ENCODE measurements at places on chromosomes 6 and 20.

GRCh38 chr6:131981624-131981978, 30.4 kb upstream of the CCN2 start:
- no peak for ATAC-seq

DNA sequence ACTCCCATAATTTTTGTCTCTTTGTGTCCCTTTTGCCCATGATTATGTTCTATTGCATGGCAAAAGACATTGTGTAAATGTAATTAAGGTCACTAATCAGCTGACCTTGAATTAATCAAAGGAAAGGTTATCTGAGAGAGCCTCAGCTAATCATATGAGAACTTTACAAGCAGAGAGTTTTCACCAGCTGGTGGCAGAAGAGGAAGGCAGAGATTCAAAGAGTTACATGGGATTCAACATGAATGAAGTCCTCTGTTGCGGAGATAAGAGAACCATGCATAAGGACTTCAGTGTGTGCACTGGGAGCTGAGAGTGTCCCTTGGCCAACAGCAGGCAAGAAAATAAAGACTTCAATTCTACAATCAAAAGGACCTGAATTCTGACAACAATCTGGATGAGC, 494.1 kb upstream of the ARID1B start:
- ATAC-seq = no peak

GRCh38 chr6:79335133-79335674, 100.7 kb upstream of the HMGN3 start:
- ATAC-seq = peak; percentile 77

- no peak for ATAC-seq
These were observed 3.3 kb downstream of the PLCB4 start for GRCh38 chr20:9071976-9072726.

DNA sequence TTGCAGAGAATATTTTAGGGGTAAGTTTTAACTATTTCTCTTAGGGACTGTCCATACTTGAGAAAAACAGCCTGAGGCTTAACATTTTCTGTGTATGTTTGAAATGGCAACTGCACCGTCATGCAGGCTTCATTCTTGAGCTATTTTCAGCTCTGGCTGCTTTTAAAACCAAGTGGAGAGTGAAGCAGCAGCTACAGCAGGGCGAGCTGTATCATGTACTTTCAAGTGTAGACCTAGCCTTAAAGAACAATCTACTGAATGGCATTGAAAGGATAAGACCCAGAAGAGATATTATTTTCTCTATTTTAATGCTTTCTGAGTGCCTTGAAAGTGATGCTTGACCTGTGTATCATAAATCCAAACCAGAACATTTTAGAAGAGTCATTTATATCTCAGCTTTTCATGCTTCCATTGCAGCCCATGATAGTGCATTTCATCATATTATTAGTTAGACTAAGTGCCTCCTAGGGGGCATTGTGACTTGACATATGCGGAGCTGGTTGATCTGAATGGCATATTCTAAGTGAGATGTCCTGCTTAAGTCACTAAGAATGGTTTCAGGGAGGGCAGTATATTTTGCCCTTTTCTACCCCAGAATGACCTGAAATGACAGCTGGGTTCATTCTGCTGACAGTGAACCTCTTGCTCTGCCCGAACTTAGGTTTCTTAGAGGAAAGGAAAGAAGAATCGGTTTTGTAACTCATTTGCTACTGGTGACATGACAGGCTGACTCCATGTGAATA, 85.3 kb downstream of the NKAIN2 start:
- ATAC-seq = no peak

- peak; percentile 13 for ATAC-seq
These were observed 609 bp downstream of the OGFRL1 start for GRCh38 chr6:71289039-71289801.

GRCh38 chr6:27894839-27895762, 17.1 kb downstream of the OR2B2 start:
- peak; percentile 25 for ATAC-seq

DNA sequence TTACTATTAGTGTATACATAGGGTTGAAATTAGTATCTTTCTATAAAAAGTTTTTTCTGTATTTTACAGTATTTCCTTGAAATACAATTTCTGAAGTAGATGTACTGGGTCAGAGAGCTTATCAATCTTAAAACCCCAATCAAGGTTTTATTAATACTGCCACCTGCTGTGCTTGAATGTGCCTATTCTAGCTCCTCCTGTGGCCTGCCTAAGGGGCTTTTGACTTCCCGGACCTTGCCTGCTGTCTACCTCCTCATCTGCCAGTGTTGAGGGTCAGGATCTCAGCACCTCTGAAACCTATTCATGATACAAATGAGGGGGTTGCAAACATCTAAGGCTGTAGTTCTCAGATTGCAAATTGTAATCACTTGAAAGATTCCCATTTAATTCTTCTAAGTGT, 9.2 kb downstream of the PACRG start:
- ATAC-seq = no peak

- ATAC-seq = no peak
These were observed 20.1 kb upstream of the PLEKHG1 start for GRCh38 chr6:150579611-150580010.

DNA sequence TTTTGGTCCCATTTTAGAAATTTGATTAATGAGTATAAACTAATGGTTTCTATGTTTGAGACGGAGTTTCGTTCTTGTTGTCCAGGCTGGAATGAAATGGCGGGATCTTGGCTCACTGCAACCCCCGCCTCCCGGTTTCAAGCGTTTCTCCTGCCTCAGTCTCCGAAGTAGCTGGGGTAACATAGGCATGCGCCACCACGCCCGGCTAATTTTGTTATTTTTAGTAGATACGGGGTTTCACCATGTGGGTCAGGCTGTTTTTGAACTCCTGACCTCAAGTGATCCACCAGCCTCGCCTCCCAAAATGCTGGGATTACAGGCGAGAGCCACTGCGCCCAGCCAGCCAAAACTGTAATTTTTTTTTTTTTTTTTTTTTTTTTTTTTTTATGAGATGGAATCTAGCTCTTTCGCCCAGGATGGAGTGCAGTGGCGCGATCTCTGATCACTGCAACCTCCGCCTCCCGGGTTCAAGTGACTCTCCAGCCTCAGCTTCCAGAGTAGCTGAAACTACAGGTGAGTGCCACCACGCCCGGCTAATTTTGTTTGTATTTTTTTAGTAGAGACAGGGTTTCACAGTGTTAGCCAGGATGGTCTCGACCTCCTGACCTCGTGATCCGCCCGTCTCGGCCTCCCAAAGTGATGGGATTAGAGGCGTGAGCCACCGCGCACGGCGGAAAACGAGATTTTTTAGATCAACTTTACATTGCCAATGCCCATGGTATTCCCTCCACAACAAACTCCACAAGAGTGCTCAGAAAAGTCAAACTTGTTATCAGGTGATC, 127.8 kb downstream of the HFE start:
- ATAC-seq = no peak

GRCh38 chr20:47273591-47274235, 82.8 kb downstream of the ZMYND8 start:
- peak; percentile 9 for ATAC-seq

DNA sequence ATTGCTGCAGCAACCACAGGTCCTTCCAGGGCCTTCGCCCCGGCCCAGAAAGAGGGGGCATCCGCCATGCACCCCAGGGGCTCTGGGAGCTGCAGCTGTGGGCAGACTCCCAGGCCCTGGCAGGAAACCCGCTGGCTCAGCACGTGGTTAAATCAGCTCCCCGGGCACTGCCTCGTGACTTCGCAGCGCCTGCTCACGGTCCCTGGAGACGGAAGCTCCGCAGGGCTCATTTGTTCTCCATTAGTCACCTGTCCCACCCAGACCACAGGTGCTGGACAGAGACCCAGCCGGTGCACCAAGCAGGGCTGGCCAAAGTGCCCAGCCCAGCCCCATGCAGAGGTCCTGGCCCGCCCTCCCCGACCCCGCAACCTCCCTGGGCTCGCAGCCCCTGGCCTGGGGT, 14.7 kb downstream of the KCNQ2 start:
- no peak for ATAC-seq

DNA sequence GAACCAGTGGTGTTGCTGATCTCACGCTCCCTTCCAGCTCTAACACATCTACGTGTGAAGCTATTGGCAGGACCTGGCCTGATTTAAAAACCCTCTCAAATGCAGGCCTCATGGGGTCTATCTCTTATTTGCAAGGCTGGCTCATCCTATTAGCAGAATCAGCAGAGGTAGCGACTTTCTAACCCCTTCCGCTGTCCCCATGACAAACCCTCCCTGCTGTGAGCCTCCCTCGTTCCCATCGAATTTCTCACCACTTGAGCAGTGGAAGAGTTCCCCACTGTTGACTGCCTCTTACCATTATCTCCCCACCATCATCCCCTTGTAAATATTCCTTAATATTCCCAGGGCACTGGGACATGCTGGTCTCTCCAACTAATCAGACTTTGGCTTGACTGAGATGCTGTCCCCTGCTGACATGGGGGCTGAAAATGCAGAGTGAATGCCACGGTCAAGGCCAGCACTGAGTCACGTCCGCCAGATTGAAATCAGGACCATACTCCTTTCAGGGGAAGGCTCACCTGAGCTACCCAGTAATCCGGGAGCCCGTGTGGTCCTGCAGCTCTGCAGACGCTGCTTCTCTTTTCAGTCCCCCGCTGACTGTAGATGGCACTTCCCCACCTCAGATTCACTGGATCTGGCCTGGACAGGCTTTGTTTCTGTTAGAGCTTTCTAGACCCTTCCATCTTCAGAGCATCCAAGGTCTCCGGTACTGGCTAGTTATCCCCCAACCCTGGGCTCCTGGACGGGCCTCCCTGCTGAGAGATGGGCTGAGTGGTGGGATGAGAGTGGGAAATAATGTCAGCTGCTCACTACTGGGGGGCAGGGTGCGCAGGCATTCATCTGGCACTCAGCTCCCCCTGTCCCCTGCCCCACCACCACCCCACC, 23.1 kb downstream of the AAR2 start:
- ATAC-seq = no peak

GRCh38 chr20:46520976-46521579, 7.7 kb upstream of the ZNF334 start:
- ATAC-seq = peak; percentile 92

- ATAC-seq = no peak
These were observed 2.1 kb downstream of the PTK6 start for GRCh38 chr20:63534831-63535651.

GRCh38 chr6:69789578-69789977, 7.2 kb downstream of the LMBRD1 start:
- ATAC-seq = no peak
